ENCODE measurements at places on chromosomes 7 and 10.

- DNase-seq = no peak
Measured at GRCh38 chr7:2735744-2736143, 47.7 kb downstream of the AMZ1 start.

DNA sequence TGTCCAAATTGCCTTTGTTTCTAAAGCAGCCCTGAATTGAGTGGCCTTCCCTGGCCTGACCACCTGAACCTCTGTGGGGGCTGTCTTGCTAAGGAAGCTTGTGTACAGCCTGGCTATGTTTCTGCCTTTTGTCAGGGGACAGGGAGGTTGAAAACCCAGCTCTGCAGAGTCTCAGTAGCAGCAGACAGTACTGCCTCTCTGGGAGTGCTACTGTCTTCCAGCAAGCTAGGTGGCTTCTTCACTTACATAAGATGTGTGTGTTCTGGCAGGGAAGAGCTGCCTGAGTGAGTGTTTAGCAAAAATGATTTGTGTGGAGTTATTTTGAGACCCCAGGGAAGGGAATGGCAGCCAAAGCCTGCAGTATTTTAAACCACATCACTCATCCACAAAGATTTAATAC, 57.4 kb downstream of the LRRC4 start:
- no peak for DNase-seq

DNA sequence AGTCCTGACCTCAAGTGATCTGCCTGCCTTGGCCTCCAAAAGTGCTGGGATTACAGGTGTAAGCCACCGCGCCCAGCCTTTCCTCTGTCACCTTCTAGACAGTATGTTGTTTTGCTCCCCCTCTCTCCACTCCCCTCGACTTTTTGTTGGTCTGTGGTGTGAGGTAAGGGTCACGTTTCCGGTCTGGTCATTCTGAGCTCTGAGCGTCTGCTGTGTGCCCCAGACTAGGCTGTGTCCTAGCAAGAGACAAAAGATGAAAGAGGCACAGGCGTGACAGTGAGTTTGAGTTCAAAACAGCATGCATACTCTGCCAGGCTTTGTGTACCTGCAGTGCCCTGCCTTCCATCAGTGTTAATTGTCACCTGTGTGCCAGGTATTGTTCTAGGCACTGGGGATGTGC, 87.4 kb upstream of the PPIF start:
- no peak for DNase-seq

- no peak for DNase-seq
Measured at GRCh38 chr7:99090771-99091542, 53.0 kb downstream of the SMURF1 start.
